GM03348 (cell line): ENCODE measurements at places on chromosomes 5 and 9.

- DNase-seq = no peak
These were observed 1278.2 kb downstream of the CDH12 start for GRCh38 chr5:21574961-21575360.

- no peak for DNase-seq
These were observed 1137.4 kb upstream of the CDH18 start for GRCh38 chr5:21125238-21125983.

GRCh38 chr9:11192993-11193392 is 580.2 kb upstream of the PTPRD start:
- no peak for DNase-seq

DNA sequence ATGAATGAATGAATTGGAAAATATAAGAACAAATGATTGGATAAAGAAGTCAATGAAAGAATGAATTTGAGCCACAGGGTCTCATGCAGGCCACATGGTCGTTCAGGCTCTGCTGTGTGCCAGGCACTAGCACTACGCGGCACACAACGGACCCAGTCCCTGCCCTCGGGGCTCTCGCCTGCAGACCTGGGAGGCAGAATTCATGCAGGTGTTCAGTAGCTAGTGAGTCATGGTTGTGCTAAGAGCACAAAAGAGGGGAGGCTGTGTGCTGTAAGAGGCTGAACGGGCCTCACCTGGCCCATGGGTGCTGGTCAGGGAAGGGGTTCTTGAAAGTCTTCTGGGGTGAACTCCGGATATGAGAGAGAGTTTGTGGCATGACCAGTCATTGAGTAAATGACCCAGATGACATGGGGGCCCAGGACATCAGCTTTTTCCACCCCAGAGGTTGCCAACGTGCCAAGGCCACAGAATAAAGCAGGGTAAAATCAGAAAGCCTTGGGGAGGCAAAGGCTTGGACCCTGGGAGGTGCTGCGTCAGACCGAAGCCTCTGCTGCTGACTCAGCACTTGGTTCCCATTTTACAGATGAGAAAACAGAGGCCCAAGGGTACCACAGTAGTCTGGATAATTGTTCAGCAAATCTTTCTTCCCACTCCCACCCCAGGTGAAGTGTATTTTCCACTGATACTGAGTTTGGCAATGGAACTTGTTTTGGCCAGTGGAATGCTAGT is 264.3 kb upstream of the MVB12B start:
- DNase-seq = no peak

DNA sequence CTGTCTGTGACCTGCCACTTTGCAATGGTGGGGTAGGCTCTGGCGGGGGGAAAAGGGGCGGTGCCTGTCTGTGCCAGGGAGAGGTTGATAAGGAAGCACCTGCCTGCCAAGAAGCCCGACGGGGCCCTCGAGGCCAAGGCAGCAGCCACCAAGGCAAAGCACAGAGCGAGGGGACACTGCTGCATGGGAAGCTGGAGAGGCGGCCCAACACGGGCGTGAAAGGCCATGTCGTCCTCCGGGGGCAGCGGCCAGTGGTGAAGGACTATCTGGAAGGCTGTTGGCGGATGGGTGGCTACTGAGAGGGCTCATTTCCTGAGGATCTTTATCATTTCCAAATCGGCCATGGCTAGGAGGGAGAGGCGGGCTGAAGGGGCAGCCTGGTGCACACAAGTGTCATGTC is 66.4 kb downstream of the OTULIN start:
- no peak for DNase-seq

- no peak for DNase-seq
These were observed 249.1 kb downstream of the ENC1 start for GRCh38 chr5:74391410-74391809.

DNA sequence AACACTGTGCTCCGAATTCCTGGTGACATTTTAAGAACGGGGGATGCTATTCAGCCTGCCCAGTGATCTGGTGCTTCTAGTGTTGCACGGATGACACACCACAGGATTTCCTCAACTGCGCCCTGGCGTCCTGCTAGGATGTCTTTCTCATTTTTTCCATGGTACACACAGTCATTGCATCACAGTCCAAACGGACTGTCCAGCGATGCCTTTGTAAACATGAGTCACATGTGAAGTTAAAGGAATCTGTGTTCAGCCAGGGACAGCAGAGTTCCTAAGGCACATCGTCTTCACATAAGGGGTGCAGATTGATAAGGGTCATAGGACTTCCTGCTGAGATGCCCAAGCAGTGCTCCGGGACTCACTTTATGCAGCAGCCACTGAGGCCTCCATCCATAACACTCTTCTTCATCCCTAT is 9.3 kb upstream of the PTPN3 start:
- DNase-seq = no peak

DNA sequence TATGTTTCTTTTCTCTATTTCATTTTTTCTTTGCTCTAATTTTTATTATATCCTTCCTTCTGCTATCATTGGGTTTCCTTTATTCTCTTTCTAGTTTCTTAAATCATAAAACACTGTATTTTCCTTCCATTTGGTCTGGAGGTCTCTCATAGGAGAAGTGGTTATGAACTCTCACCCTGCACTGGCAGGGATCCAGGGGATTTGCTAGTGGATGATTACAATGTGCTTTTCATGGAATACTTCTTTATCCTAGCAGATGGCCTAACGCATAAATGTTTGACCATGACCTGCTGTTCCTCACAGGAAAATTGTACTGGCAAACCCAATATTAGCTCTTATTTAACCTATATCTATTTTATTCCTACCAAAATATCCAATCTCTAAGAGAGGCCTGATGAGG is 31.5 kb upstream of the SGCD start:
- DNase-seq = no peak

- no peak for DNase-seq
These were observed 21.5 kb upstream of the GPR21 start for GRCh38 chr9:123011878-123012528.

- no peak for DNase-seq
These were observed 47.7 kb upstream of the NTRK2 start for GRCh38 chr9:84621811-84622210.

GRCh38 chr9:351916-352315 is 137.3 kb downstream of the DOCK8 start:
- no peak for DNase-seq

GRCh38 chr5:127333483-127333882 is 42.9 kb downstream of the MEGF10 start:
- no peak for DNase-seq

DNA sequence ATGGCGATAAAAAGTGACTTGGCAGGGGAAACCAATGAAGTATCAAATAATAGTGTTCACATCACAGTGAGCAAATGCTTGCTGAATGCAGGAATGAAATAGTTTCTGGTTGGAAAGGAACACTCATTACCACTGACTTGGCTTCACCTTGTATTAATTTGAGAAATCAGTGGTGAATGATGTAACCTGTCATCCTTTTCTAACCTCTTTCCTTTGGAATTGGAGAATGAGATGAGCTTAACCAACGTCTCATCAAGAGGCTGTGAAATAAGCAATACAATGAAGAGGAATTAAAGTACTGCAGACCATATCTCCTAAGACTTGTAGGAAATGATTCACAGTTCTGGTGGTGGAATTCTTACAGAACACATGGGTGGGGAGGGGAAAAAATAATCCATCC is 192.2 kb downstream of the DMAC1 start:
- DNase-seq = no peak

DNA sequence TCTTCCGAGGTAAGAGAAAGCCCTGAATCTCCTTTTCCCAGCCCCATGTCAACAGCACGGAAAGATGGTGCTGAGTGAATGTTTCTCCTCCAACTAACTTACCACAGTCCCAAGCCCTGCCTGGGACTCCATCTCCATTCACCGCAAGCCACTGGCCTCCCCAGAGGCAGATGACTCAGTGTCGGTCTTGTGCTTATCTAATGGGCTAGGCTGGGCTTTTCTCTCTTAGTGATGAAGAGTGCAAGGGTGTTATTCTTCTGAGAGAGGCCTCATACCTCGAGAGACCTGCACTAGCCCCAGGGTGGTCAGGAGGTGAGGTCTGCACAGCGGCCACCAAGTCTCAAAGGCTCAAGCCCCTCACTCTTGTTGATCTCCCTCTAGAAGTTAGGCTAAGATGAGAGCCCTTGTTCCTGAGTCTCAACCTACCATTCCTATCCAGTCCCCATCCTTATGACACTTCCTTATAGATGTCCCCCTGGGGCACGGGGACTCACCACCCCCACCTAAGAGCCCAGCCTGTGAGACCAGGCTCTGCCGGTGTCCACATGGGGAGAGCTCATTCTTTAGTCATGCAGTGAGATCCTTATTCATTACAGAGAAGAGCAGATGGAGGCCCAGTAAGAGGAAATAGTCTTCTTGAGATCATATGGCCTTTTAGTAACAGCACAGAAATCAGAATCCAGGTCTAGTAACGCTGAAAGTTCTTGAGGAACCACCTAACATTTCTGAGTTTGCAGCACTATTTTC is 127.0 kb downstream of the SAXO1 start:
- no peak for DNase-seq

DNA sequence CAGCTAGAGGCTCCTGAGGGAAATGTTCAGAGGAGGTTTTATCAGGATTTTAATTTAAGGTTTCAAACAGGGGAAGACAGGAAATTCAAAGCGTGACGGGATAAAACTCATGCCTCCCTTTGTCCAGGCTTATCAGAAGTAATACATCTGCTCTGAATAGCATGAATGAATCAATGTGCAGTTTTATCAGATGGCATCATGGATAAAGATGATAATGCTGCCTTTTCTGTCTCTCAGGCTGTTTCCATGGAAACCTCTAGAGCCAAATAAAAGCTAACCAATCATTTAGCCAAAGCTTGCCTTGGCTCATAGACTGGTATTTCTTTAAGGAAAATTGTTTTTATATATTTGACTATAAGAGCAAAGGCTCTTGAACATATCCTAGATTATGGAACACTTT is 16.4 kb downstream of the MFAP3 start:
- DNase-seq = no peak

DNA sequence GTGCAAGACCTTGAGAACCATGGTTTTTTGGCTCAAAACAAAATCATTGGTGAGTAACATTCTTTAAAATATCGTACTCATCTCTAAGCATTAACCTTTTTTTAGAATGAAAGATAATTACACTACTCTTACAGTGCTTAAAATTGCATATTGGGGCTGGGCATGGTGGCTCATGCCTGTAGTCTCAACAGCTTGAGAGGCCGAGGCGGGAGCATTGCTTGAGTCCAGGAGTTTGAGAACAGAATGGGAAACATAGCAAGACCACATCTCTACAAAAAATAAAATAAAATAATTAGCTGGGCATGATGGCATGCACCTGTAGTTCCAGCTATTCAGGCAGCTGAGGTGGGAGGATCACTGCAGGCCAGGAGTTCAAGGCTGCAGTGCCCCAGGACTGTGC is 2.9 kb upstream of the RECK start:
- DNase-seq = no peak
